ENCODE measurements at places on chromosomes 3 and 15.

DNA sequence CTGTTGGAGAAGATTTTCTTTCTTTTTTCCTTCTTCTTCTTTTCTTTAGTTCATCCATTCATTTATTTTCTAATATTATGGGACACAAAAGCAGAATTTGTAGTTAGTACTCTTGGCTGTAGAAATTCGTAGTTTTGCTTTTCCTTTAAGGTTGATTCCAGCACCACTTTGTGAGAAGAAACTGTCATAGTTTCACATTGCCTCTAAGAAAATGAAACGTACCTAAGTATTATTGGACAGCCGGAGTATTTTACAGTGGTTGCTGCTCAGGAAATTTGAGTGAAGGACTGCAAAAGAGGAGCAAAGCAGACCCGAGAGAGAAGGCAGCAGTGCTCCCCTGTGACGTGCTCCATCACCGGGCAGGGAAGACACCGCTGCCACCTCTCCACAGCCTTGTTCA, 48.1 kb downstream of the PLCL2 start:
- H3K27ac ChIP-seq = no peak overlapping the region
- no peak for DNase-seq
- H3K27me3 ChIP-seq = no peaks in the 10 kb centered on the region
- H3K36me3 ChIP-seq = no peaks in the 10 kb centered on the region

GRCh38 chr15:74040109-74040850, 42.1 kb downstream of the GOLGA6A start:
- H3K27ac ChIP-seq = peak overlapping the region; percentile 62
- peaks cover 9% of the 10 kb centered on the region for H3K27me3 ChIP-seq
- no peak for DNase-seq
- H3K4me3 ChIP-seq = no peak overlapping the region

- H3K36me3 ChIP-seq = peaks cover 22% of the 10 kb centered on the region
- no peak for DNase-seq
- H3K27ac ChIP-seq = peak overlapping the region; percentile 95
- H3K4me3 ChIP-seq = no peak overlapping the region
- peaks cover 58% of the 10 kb centered on the region for H3K4me1 ChIP-seq
These were observed 47.5 kb downstream of the ZNF609 start for GRCh38 chr15:64507845-64508244.

DNA sequence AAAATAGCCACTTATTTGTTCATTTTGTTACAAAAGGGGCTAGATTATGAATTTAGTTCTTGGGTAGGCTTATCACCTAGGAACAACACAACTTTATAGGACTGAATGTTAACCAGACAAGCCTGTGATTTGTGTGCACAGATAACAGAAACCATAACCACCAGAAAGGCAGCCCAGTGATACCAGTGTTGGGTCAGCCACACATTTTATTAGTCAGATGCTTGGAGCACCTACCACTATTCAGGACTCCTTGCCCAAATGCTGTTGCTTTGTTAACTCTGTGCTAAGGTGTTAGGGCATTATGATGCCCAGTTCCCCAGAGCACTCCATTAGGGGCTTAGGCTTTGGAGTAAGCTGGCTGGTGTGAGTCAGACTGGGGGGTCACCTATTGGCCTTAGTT, 22.5 kb downstream of the PLCL2 start:
- no peak for DNase-seq
- H3K27ac ChIP-seq = no peak overlapping the region
- H3K36me3 ChIP-seq = no peaks in the 10 kb centered on the region

GRCh38 chr15:63198371-63199250, 9.2 kb downstream of the RAB8B start:
- no peak overlapping the region for H3K27ac ChIP-seq
- no peak overlapping the region for H3K4me3 ChIP-seq
- H3K4me1 ChIP-seq = peaks cover 19% of the 10 kb centered on the region
- no peak for DNase-seq

GRCh38 chr3:52530918-52531826, 2.5 kb downstream of the NT5DC2 start:
- peaks cover 21% of the 10 kb centered on the region for H3K36me3 ChIP-seq
- peak overlapping the region; percentile 88 for H3K4me3 ChIP-seq
- no peak for DNase-seq
- peaks cover 63% of the 10 kb centered on the region for H3K4me1 ChIP-seq
- H3K27me3 ChIP-seq = no peaks in the 10 kb centered on the region

- H3K36me3 ChIP-seq = peaks cover 56% of the 10 kb centered on the region
- H3K4me3 ChIP-seq = no peak overlapping the region
- DNase-seq = no peak
- H3K27me3 ChIP-seq = no peaks in the 10 kb centered on the region
- H3K27ac ChIP-seq = peak overlapping the region; percentile 95
- peaks cover 36% of the 10 kb centered on the region for H3K4me1 ChIP-seq
These were observed 8.8 kb downstream of the RPL32 start for GRCh38 chr3:12832350-12833221.

Data from nephron progenitor cell (in vitro differentiated cells).